AG08395 (cell line): ENCODE measurements at places on chromosomes 12 and 14.

DNA sequence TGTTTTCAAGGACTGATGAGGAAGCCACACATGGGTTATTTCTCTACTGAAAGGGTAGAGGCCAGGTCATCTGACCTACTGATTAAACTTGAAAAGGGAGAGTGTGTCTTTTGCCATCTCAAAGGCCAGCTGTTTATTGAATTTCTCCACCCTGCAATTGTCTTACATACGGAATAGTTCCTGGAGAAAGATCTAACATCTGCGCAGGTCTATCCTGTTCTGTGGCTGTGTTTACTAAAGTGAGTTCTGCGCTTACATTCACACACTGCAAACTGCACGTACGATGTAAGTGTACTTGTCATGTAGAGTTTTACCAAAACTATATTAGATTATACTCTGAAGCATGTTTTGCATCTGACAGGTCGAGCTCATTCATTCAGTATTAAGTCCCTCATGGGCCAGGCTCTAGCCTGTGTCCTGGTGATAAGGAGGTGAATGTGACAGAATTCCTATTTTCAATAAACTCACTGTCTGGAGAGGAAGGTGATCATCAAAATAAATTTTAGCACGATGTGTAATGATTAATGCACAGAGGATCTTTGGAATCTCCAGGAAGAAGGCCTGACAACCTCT, 96.6 kb downstream of the PRKCH start:
- no peak for DNase-seq

DNA sequence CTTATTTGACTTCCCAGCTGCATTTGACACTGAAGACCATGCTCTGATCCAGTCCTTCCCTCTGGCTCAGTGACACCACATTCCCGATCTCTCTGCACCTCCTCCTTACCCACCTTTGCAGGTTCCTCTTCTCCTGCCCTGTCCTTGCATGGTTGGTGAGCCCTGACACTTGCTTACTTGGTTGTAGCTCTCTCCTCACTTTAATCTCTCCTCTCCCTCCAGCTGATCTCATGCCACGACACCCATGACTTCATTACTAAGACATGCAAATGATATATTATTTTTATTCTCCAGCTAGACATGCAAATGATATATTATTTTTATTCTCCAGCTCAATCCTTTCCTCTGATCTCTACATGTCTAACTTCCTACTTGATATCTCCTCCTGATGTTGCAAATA, at the start of gene SERPINA9:
SERPINA9 (minus strand) TSS at position 175 of the 400 bp plus-strand sequence. CDS start 6,357 bp downstream, outside the sequence.
- no peak for DNase-seq

- DNase-seq: no peak
Observed at GRCh38 chr12:4506430-4506829, 32.3 kb upstream of the RAD51AP1 start.

DNA sequence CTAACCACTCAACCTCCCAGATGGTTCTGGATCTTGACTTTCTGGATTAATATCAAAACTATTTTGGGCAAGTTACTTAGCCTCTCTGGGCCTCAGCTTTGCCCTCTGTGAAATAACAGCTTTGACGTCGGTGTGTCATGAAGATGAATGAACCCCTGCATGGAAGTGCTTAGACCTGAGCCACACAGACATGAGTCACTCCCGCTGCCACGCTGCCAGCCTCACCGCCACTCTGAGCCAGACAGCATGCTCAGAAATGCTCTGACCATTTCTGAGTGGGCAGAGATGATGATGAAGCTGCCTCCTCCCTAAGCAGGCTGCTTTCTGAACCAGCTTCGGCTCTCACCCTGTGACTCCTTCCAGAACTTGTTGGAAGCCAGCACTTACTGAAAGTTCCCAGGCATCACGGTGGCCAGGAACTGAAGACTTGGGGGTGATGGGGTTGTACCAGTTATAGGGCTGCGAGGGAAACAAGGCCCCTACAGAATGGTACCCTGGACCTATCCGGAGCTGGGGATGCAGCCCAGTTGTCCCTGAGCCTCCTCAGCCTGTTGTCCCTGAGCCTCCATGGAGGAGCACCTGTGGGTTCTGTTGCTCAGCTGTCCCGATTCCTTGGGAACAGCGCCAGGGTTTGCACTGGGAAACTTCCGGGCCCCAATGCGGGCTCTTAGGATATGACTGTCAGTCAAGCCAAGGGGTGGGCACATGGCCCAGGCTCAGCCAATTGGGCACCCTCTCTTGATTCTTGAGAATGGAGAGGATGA, 2.0 kb upstream of the CCDC197 start:
- DNase-seq: peak; percentile 79

- no peak for DNase-seq
Observed at GRCh38 chr12:98821232-98821631, 176.1 kb downstream of the APAF1 start.

DNA sequence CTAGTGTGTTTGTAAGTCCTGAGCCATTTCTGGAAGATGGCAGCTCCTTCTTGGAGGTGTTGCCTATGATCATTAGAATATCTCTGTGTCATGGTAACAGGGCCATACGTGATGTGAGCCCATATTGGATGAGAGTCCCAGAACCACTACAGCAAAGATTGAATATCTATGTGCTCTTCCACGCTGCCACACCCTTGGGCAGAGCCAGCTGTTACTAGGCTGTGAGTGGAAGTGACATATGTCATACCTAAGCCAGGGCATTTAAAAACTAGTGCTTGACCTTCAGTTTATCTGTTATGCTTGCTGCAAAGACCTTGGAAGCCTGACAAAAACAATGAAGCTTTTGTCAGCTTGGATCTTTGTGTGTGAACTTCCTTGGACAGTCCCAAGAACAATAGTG, 495.1 kb upstream of the CCDC196 start:
- no peak for DNase-seq

GRCh38 chr12:120978296-120979219, at the start of gene HNF1A:
Gene HNF1A (plus strand): TSS chr12:120978543. CDS start chr12:120978769, 226 bp downstream.
- DNase-seq: no peak

- no peak for DNase-seq
Observed at GRCh38 chr14:88904864-88905263, 80.4 kb downstream of the TTC8 start.
